ENCODE measurements at places on chromosomes 5 and 9. TPM values are rescaled to one million over a fixed set of nuclear protein-coding genes. Genes with fewer than 3 reads are reported as not detected.

The SARDH gene
- 5.6 TPM for total RNA-seq

- H3K27ac ChIP-seq, result no peak overlapping the region
- H3K27me3 ChIP-seq, result no peaks in the 10 kb centered on the region
- no peaks in the 10 kb centered on the region for H3K36me3 ChIP-seq
These were observed 346.4 kb downstream of the ARL15 start for GRCh38 chr5:53963958-53964357.

The CDH12 gene
- not detected for total RNA-seq

GRCh38 chr5:82717738-82718137 lies 359.5 kb downstream of the TMEM167A start:
- no peaks in the 10 kb centered on the region for H3K27me3 ChIP-seq
- no peak overlapping the region for H3K4me3 ChIP-seq
- no peaks in the 10 kb centered on the region for H3K36me3 ChIP-seq
- no peaks in the 10 kb centered on the region for H3K4me1 ChIP-seq

DNA sequence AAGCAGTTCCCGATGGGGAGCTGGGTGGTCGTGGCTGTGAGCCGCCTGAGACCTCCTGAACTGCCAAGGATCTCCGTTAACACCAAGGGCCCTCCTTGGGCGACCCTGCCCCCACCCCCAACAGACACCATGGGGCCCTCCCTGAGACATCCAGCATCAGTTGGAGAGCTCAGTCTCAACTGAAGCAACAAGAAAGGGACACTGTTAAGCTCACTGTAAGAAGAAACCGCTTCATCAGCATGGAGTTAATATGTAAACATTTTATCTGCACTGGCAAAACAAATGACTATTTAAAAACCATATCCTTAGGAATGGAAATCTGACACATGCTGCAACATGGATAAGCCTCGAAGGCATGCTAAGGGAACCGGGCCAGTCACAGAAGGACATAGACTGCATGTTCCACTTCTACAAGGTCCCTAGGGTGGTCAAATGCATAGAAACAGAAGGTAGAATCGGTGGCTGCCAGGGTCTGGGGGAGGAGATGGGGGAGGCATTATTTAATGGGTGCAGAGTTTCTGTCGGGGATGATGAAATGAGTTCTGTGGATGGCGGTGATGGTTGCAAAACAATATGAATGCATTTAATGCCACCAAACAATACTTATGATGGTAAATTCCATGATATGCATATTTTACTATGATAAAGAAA lies 47.4 kb downstream of the ROR2 start:
- no peak for DNase-seq
- H3K4me1 ChIP-seq, result no peaks in the 10 kb centered on the region
- H3K27ac ChIP-seq, result no peak overlapping the region
- H3K27me3 ChIP-seq, result no peaks in the 10 kb centered on the region
- H3K4me3 ChIP-seq, result no peak overlapping the region

DNA sequence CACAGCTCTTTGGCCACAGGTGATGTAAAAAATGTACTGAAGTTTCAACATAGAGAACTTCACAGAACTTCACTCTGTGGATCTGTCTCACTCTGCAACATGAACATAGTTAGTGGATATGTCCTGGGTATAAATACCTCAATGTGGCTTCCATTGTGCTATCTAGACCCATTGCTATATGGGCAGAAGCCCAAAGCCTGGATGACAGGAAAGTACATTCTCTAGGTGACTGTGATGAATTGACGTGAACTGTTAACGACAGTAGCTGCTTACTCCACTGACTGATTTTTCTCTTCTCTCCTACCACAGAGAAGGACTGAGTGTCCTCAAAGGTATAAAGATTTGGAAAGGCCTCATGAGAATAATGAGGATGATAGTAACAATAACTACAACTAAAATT lies 270.1 kb upstream of the FTMT start:
- H3K27me3 ChIP-seq, result no peaks in the 10 kb centered on the region
- no peaks in the 10 kb centered on the region for H3K36me3 ChIP-seq
- H3K4me3 ChIP-seq, result no peak overlapping the region
- no peak for DNase-seq
- no peaks in the 10 kb centered on the region for H3K4me1 ChIP-seq

The C9orf50 gene
- total RNA-seq, result not detected
